ENCODE measurements at places on chromosomes 16 and 17. TPM values are rescaled to one million over a fixed set of nuclear protein-coding genes. Genes with fewer than 3 reads are reported as not detected.

GRCh38 chr16:69761983-69762813 lies at the start of gene WWP2:
Gene WWP2, plus strand, starts transcription at chr16:69762332. Its CDS starts 24,679 bp downstream, at chr16:69787011.
- DNase-seq, result peak; percentile 91

NLE1 gene
- 14.0 TPM for total RNA-seq

SLX1A gene
- total RNA-seq, result 25.2 TPM

GRCh38 chr16:87540072-87540896 lies 47.5 kb upstream of the ZCCHC14 start:
- DNase-seq, result no peak

DNA sequence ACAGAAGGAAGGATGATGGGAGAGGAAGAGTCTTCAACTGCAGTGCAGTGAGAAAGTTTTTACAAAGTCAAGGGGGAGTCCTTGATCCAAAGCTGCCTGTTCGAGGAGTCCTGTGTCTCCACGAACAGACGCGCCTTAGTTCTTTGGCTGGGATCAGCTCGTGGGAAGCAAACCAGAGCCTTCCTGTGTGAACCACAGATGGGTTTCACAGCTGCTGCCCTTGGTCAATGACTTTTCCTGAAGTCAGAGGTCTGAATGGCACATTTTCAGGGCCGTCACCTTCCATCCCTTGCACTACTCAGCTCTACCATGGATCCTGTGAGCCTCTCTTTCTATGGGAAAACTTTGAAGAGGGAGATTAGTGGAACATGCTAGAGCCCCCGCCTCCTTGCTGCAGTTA lies 4.2 kb upstream of the SBK1 start:
- DNase-seq, result no peak
